Testis (tissue), 5 donors: ENCODE measurements at places on chromosomes 7 and 10. TPM values are rescaled to one million over a fixed set of nuclear protein-coding genes. Genes with fewer than 3 reads are reported as not detected.

DNA sequence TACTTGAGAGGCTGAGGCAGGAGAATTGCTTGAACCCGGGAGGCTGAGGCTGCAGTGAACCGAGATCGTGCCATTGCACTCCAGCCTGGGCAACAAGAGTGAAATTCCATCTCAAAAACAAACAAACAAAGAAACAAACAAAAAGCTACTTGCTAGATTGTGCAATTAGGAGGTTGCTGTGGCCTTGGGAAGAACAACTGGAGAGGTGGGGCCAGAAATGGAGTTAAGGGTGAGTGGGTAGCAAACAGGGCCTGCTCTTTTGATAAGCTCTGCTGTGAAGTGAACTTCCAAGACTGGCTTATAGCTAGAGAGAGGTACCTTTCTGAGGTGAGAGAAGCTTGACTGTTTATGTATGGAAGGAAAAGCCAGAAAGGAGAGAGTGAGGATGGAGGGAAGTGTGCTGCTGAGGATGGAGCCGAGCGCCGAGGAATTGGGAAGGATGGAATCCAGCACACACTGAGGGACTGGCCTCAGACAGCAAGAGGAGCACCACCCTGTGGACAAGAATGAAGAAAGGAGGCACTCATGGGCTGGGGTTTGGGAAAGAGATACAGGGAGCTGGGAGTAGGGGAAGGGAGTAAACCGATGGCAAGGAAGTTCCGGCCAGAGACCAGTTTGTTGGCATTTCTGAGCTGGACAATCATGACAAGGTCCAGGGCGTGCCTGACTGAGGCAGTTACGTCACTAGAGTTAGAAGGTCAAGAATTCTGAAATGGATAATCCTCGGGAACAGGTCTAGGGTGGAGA, 7.0 kb upstream of the RPEL1 start:
- H3K36me3 ChIP-seq = no peaks in the 10 kb centered on the region
- H3K27me3 ChIP-seq = no peaks in the 10 kb centered on the region
- H3K4me3 ChIP-seq = no peak overlapping the region
- H3K27ac ChIP-seq = no peak overlapping the region
- peak; percentile 56 for DNase-seq

GRCh38 chr7:135517060-135517459, 7.2 kb upstream of the CNOT4 start:
- no peak overlapping the region for H3K4me3 ChIP-seq
- H3K36me3 ChIP-seq = no peaks in the 10 kb centered on the region
- H3K4me1 ChIP-seq = no peaks in the 10 kb centered on the region
- H3K27ac ChIP-seq = no peak overlapping the region
- no peaks in the 10 kb centered on the region for H3K27me3 ChIP-seq

- peak; percentile 76 for DNase-seq
- no peaks in the 10 kb centered on the region for H3K27me3 ChIP-seq
- H3K4me1 ChIP-seq = no peaks in the 10 kb centered on the region
- no peaks in the 10 kb centered on the region for H3K36me3 ChIP-seq
Observed at GRCh38 chr10:93080350-93081046, 6.8 kb downstream of the CYP26A1 start.

- no peaks in the 10 kb centered on the region for H3K27me3 ChIP-seq
- H3K27ac ChIP-seq = no peak overlapping the region
- H3K4me3 ChIP-seq = no peak overlapping the region
- peaks cover 7% of the 10 kb centered on the region for H3K4me1 ChIP-seq
Observed at GRCh38 chr10:70660722-70661121, 11.6 kb upstream of the ADAMTS14 start.

DNA sequence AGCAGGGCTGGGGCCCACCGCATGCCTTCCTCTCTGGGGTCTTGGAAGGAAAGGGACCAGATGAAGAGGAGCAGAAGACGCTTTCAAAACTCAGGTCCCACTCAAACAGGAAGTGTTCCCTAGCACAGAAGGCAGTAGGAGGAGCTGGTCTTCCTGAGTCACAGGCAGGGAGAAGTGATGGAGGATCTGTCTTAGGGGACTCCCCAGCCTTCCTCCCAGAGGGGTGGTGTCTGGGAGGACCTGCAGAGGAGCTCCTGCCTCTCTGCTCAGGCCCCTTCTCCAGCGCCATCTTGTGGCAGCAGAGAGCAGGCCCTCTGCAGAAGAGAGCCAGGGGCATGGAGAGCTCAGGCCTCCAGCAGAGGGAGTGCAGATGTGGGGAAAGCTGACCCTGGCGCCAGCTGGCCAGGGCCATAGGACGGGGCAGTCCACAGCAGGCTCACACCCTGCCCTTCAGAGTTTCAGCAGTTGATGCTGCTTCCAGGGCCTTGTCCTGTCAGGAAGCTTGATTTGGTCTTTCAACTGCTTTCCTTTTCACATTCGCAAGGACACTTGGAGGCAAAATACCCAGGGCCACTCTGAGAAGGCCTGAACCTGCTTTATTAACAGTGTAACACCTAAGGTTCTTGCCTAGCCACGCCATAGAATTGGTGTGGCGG, 62.2 kb upstream of the TARP start:
- no peaks in the 10 kb centered on the region for H3K36me3 ChIP-seq
- peaks cover 27% of the 10 kb centered on the region for H3K4me1 ChIP-seq
- no peaks in the 10 kb centered on the region for H3K27me3 ChIP-seq
- peak; percentile 93 for DNase-seq

DNA sequence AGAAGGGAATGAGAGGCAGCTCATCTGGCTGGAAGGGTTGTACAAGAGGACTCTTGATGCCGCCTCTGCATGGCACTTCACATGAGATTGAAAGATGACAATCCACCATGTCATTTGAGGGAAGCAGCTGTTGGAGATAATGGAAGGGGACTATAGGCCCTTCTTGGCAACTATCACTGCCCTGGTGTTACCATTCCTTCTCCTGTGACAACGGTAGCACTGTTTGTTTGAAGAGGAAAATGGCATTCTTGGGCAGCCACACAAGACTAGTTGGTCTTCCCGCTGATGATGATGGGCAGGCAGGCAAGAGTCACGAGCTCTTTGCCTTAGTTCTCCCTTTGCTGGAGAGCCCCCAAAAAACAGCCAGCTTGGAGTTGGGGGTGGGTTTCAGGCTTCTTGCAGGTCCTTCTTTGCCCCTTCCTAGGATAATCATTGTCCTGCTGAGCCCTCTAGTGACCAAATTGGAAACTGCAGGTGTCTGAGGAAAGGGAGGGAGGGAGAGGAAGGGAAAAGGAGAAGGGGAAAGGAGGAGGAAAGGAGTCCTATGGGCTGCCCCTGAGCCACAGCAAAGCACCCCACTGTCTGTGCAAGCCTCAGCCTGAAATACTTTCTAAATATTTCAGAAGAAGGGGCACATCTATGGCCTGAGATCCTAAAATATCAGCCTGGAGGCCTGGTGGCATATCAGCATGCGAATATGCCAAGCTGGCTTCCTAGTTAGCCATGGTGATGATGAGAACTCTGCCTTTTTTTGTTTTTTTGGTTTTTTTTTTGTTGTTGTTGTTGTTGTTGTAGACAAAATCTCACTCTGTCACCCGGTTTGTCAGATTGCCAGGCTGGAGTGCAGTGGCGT, 165.6 kb upstream of the KMT2E start:
- no peaks in the 10 kb centered on the region for H3K27me3 ChIP-seq
- no peak overlapping the region for H3K27ac ChIP-seq
- no peak overlapping the region for H3K4me3 ChIP-seq
- H3K36me3 ChIP-seq = no peaks in the 10 kb centered on the region

DNA sequence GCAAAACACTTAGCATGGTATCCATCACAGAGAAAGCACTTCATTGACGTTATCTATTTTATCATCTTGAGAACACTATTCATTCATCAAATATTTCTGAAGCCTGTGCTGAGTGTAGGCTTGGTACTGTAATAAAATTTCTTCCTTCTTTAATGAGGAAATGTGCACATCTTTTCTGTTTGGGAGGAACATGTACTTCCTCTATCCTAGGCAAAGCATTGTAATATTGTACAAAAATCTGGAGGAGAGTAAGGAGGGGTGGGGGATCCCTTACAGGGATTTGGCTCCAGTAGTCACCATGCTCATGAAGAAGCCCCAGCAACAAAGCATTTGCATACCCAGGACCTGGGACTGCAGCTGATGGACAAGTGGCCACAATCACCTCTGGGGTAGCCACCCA, 39.9 kb upstream of the SORCS3 start:
- H3K4me1 ChIP-seq = no peaks in the 10 kb centered on the region
- H3K36me3 ChIP-seq = no peaks in the 10 kb centered on the region
- DNase-seq = no peak
- H3K27ac ChIP-seq = no peak overlapping the region
- no peaks in the 10 kb centered on the region for H3K27me3 ChIP-seq

- no peak for DNase-seq
- H3K4me1 ChIP-seq = no peaks in the 10 kb centered on the region
- H3K27ac ChIP-seq = no peak overlapping the region
- H3K4me3 ChIP-seq = no peak overlapping the region
Observed at GRCh38 chr7:80847027-80847426, 71.8 kb downstream of the SEMA3C start.

GRCh38 chr7:75889826-75890225, 11.0 kb downstream of the RHBDD2 start:
- H3K27me3 ChIP-seq = no peaks in the 10 kb centered on the region
- H3K4me3 ChIP-seq = no peak overlapping the region
- no peak for DNase-seq
- peaks cover 23% of the 10 kb centered on the region for H3K4me1 ChIP-seq
- no peaks in the 10 kb centered on the region for H3K36me3 ChIP-seq

- H3K36me3 ChIP-seq = no peaks in the 10 kb centered on the region
- no peaks in the 10 kb centered on the region for H3K4me1 ChIP-seq
- peak overlapping the region; percentile 69 for H3K27ac ChIP-seq
- H3K4me3 ChIP-seq = no peak overlapping the region
- H3K27me3 ChIP-seq = no peaks in the 10 kb centered on the region
- DNase-seq = peak; percentile 41
Observed at GRCh38 chr7:16026253-16027020, 340.0 kb upstream of the MEOX2 start.

- H3K36me3 ChIP-seq = no peaks in the 10 kb centered on the region
- no peak overlapping the region for H3K27ac ChIP-seq
- H3K4me3 ChIP-seq = no peak overlapping the region
- peak; percentile 6 for DNase-seq
- no peaks in the 10 kb centered on the region for H3K4me1 ChIP-seq
- H3K27me3 ChIP-seq = no peaks in the 10 kb centered on the region
Observed at GRCh38 chr10:37703833-37704382, 153.5 kb downstream of the ZNF248 start.

DNA sequence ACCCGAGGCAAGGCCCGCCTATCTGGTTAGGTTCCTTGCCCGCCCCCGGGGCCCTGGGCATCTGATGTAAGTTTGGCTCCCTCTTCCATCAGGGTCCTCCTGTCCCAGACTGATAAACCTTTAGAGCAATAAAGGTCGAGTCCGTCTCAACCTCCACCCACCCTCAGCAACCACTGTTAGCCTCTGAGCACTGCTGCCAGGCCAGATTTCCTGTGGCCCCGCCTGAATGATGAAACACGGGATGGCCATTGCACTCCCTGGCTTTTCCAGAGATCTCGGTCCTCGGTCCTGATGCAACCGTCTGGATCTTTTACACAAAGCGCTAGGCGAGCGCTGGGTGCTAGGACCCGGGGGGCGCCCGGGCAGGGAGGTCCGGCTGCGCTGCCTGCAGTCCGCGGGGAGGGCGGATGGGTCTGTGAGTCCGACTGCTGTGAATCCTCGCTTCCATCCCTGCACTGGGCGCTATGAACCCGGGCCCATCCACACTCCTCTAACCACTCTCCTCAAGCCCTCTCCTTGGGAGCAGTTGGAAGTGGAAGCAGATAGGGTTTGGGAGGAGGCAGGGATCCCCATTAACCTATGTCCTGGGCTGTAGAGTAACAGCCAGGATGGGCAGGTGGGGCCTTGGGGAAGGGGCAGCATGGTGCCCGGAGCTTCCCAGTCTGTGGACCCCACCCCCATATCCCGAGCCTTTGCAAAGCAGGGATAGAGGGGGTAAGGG, 875 bp upstream of the DDIT4 start:
- H3K27ac ChIP-seq = peak overlapping the region; percentile 97
- H3K4me1 ChIP-seq = peaks cover 25% of the 10 kb centered on the region
- H3K27me3 ChIP-seq = no peaks in the 10 kb centered on the region
- H3K36me3 ChIP-seq = no peaks in the 10 kb centered on the region
- DNase-seq = peak; percentile 95
- peak overlapping the region; percentile 93 for H3K4me3 ChIP-seq

DNA sequence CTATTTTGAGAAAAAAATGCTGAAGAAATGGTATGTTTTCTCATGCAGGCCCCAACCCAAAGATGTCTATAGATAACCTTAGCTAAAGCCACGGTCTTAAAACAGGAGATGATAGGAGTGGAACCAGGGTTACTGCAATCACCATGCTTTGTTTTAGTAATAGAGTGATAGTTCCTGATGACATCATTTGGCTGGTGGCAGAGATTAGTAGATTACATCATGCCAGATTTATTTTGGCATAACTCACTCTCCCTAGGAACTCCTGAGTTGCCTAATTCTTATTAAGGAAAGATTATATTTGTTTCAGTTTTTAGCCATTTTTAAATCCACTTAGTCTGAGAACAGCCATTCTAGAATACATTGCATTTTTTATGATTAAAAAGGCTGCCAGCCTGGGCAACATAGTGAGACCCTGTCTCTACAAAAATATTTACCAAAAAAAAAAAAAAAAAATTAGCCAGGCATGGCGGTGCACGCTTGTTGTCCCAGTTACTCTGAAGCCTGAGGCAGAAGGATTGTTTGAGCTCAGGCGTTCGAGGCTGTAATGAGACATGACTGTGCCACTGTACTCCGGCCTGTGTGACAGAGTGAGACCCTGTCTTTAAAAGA, 17.8 kb downstream of the ENO4 start:
- no peaks in the 10 kb centered on the region for H3K4me1 ChIP-seq
- no peaks in the 10 kb centered on the region for H3K27me3 ChIP-seq
- H3K27ac ChIP-seq = no peak overlapping the region
- no peak for DNase-seq

DNA sequence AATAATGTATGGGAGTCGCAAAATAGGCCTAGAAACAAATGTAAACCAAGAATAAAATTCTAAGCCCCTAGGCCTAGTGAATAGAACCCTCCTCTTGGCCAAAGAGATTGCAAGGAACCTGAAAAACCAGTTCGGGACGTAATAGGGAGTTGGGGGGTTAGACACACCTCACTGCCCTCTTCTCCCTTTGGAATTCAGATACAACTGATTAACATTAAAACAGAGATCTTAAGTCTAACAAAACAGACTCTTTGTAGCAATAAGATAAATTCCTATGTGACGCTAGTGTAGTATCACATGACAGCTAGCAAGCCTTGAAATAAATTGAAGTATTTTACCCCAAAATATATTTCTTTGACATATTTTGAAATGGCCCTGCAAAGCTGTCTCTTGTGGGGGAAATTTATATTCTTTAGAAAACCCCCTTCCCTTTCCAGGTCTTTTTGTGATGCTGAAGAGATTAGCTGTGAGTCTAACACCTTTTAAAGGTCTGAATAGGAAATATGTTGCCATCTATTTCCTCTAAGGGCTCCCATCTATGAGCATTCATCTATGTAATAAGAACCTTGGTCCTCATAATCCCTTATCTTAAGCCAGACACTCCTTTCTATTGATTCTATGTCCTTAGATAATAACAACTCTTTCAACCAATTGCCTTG, 623.4 kb upstream of the NRG3 start:
- no peak for DNase-seq
- H3K27me3 ChIP-seq = no peaks in the 10 kb centered on the region
- no peak overlapping the region for H3K27ac ChIP-seq
- H3K36me3 ChIP-seq = no peaks in the 10 kb centered on the region
- no peaks in the 10 kb centered on the region for H3K4me1 ChIP-seq

Gene HOXA2
- not detected for total RNA-seq

Gene HOXA9
- 0.25 TPM for total RNA-seq

Gene C7orf57
- 2.8 TPM for total RNA-seq

Gene DCLRE1A
- 9.5 TPM for total RNA-seq

Gene C10orf95
- 0.55 TPM for total RNA-seq

Gene CACNB2
- 4.8 TPM for total RNA-seq

Gene GFRA1
- total RNA-seq = 23.8 TPM

Gene HGF
- 5.0 TPM for total RNA-seq

Gene NUTM2B
- total RNA-seq = 11.0 TPM

Gene GPR85
- 5.4 TPM for total RNA-seq

Gene CDHR3
- 3.8 TPM for total RNA-seq

Gene CLIP2
- total RNA-seq = 16.5 TPM

Gene LIPF
- total RNA-seq = 0.81 TPM
